ENCODE measurements at places on chromosomes 4 and X.

GRCh38 chrX:149641432-149641831 lies 9.8 kb upstream of the TMEM185A start:
- no peak for DNase-seq

GRCh38 chr4:56755901-56756300 lies 65.6 kb downstream of the SPINK2 start:
- DNase-seq, result no peak

DNA sequence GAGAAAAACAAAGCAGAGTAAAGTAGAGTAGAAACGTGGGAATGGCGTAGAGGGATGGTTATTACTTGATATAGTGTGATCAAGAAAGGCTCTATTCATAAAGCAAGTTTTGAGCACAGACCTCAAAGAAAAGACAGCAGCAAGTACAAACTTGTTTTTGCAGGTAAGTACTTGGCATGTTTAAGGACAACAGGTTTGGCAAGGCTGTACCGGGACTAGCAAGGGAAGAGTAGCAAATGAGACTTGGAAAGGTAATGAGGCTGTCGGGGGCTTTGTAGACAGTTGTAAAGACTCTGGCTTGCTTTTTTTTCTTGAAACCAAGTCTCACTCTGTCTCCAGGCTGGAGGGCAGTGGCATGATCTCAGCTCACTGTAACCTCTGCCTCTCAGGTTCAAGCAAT lies 40.9 kb downstream of the NEK1 start:
- DNase-seq, result no peak

- DNase-seq, result no peak
These were observed 3.2 kb upstream of the CCKAR start for GRCh38 chr4:26493461-26493860.
